ENCODE measurements at places on chromosomes 11 and 22.

DNA sequence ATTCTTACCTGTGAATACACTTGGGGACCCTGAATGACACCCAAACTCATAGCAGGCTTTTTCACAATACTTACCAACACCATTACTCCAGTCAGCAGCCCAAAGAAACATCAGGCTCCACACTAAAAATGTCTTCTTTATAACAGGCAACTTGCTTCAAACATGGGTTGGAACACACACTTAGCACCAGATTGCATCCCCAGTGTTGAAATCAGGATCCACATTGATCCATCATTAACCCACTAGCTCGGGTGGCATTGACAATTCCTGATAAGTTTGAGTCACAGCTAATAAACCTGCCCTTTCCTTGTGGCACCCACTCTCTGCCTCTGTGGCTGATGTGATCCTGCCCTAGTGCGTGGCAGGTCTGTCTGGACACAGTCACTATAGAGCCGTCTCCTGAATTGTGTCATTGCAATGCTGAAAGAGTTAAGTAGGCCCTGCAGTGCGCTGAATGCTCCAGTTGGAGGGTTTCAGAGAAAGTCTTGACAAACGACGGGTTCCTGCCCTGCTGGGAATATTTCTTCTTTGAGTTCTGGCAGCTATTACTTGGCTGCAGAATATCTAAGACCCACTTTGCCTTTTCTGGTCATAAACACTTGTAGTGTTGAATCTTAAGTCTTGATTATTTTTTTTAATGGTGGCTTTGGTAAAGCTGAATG is 19.6 kb upstream of the C11orf96 start:
- no peak overlapping the region for H3K27ac ChIP-seq
- DNase-seq = no peak
- no peaks in the 10 kb centered on the region for H3K27me3 ChIP-seq
- no peak overlapping the region for H3K4me3 ChIP-seq
- H3K36me3 ChIP-seq = no peaks in the 10 kb centered on the region

DNA sequence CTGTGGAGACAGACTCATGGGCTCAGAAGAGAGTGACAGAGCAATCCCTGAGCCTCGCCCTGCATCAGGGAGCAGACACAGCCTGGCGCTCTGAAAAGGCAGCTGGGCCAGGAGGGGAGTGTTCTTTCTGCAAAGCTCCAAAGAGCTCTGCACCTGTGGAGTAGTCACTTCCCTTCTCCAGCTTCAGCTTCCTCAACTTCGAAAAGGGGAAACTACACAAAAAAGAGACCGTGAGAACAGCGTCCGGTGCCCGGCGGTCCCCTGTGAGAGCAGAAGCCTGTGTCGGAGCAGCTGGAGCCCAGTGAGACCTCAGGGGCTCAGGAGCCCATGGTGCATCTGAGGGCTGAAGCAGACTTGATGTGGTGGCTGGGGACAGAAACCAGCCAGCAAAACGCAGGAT is 35.1 kb downstream of the TP53I11 start:
- H3K4me1 ChIP-seq = peaks cover 21% of the 10 kb centered on the region
- no peak overlapping the region for H3K4me3 ChIP-seq
- peaks cover 3% of the 10 kb centered on the region for H3K36me3 ChIP-seq
- H3K27me3 ChIP-seq = no peaks in the 10 kb centered on the region

- H3K27me3 ChIP-seq = no peaks in the 10 kb centered on the region
- H3K36me3 ChIP-seq = no peaks in the 10 kb centered on the region
- H3K4me3 ChIP-seq = peak overlapping the region; percentile 76
Measured at GRCh38 chr22:23767303-23767672, 484 bp downstream of the CHCHD10 start.

GRCh38 chr11:36105743-36106581 is 162.1 kb downstream of the LDLRAD3 start:
- H3K27ac ChIP-seq = peak overlapping the region; percentile 78
- no peaks in the 10 kb centered on the region for H3K27me3 ChIP-seq
- H3K36me3 ChIP-seq = peaks cover 24% of the 10 kb centered on the region
- no peak overlapping the region for H3K4me3 ChIP-seq
- no peak for DNase-seq
- peaks cover 43% of the 10 kb centered on the region for H3K4me1 ChIP-seq

DNA sequence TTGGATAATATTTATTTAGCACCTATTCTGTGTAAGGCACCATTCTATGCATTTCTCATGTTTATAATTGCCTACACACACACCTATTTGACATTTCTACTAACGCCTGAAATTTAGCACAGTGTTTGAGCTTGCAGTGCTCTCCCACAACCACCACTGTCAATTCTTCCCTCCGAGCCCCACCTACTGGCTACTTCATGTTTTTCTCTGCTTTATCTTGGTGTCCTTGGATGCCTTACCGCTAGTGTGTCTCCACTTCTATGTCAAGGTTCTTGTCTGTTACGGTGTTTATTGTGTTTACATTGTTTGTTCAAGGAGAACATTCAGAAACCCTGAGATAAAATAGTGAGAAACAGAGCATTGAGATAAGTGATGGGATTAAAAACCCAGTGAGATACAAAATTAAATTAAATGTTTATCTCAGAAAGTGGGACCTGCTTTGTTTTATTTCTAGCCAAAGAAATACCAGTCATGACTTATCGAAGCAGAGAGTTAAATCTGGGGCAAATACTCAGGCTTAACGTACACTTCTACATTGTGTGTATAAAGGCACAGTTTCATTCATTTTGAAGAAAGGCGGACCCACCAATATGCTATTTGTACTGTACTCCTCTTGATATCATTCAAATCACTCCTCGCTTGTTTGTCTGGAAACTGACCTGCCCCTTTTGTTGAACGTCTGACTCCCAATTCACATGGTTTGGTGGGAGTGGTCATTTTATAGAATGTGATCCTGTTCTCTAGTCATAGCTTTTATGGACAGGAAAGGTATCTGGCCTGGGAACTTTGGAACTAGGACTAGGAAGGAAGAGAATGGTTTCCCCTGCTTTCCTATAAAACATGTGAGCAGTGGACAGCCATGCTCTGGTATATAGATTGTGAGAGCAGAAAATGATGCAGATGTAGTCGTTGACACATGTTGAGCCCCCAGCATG is 39.2 kb upstream of the SLC36A4 start:
- H3K4me1 ChIP-seq = no peaks in the 10 kb centered on the region
- DNase-seq = peak; percentile 29
- peaks cover 11% of the 10 kb centered on the region for H3K27me3 ChIP-seq
- no peak overlapping the region for H3K27ac ChIP-seq
- H3K36me3 ChIP-seq = no peaks in the 10 kb centered on the region

GRCh38 chr11:121996574-121996973 is 119.4 kb downstream of the BLID start:
- H3K36me3 ChIP-seq = peaks cover 5% of the 10 kb centered on the region
- no peak overlapping the region for H3K4me3 ChIP-seq
- H3K27ac ChIP-seq = no peak overlapping the region
- DNase-seq = no peak
- no peaks in the 10 kb centered on the region for H3K27me3 ChIP-seq

DNA sequence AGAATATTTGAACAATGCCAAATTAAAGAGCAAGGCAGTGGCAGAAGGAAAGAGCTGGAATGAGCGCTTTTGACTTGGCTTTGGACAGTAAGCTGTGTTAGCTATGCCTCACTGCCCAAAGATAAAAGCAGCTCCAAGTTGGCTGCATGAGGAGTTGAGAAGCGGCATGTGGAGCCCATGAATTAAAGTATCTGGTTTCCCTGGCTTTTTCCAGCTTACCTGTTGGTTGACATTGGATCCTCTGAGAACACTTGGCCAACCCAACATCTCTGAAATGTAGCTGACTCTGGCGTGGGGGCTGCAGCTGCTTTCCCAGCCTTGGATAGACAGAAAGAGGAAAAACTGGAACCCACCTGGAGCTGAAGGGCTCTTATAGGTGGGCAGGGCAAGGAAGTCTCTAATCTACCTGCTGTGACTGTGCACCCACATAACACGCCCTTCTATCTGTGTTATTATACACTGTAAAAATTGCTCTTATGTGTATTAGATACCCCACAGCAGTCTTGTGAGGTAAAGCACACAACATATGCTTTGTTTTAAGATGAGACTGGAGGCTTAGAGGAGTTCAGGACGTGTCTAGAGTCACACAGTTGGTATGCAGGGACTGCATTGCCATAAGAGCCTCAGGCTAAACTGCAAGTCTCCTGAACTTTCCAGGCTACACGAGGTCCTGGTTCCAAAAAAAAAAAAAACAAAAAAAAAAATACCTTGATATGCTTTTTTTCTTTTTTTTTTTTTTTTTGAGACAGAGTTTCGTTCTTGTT is 5.8 kb downstream of the UBASH3B start:
- DNase-seq = no peak
- peaks cover 6% of the 10 kb centered on the region for H3K27me3 ChIP-seq

- H3K27ac ChIP-seq = no peak overlapping the region
- no peaks in the 10 kb centered on the region for H3K27me3 ChIP-seq
- no peaks in the 10 kb centered on the region for H3K36me3 ChIP-seq
- no peak overlapping the region for H3K4me3 ChIP-seq
- DNase-seq = no peak
Measured at GRCh38 chr11:133906241-133906640, 50.5 kb downstream of the IGSF9B start.

DNA sequence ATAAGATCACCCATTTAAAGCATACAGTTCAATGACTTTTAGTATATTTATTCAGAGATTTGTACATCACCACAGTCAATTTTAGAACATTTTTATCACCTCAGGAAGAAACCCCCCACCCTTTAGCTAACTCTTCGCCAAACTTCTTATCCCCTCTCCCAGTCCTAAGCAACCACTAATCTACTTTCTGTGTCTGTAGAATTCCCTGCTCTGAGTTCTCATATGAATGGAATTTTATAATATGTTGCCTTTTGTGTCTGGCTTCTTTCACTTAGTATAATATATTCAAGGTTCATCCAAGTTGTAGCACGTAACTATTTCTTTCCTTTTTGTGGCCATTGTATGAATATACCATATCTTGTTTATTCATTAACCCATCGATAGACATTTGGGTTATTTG is 3.6 kb downstream of the ANKRD13D start:
- H3K27ac ChIP-seq = peak overlapping the region; percentile 2
- H3K4me3 ChIP-seq = peak overlapping the region; percentile 76
- peaks cover 37% of the 10 kb centered on the region for H3K36me3 ChIP-seq
- H3K4me1 ChIP-seq = peaks cover 16% of the 10 kb centered on the region

- H3K4me1 ChIP-seq = no peaks in the 10 kb centered on the region
- no peak overlapping the region for H3K4me3 ChIP-seq
- H3K27me3 ChIP-seq = no peaks in the 10 kb centered on the region
- DNase-seq = no peak
Measured at GRCh38 chr22:20582171-20582511, 74.7 kb downstream of the MED15 start.

- DNase-seq = peak; percentile 55
- peaks cover 17% of the 10 kb centered on the region for H3K27me3 ChIP-seq
- H3K4me1 ChIP-seq = peaks cover 17% of the 10 kb centered on the region
- H3K4me3 ChIP-seq = peak within 1 kb of the TSS; percentile 89
- peak within 1 kb of the TSS; percentile 70 for H3K27ac ChIP-seq
- no peaks in the 10 kb centered on the region for H3K36me3 ChIP-seq
Measured at GRCh38 chr11:8593935-8594909, at the start of gene STK33. Gene STK33, minus strand, starts transcription at chr11:8594228. Its CDS starts 119,323 bp downstream, at chr11:8474905.

GRCh38 chr22:24146194-24146616 is 35.1 kb upstream of the SUSD2 start:
- H3K36me3 ChIP-seq = no peaks in the 10 kb centered on the region
- H3K27ac ChIP-seq = peak overlapping the region; percentile 30
- no peak for DNase-seq

DNA sequence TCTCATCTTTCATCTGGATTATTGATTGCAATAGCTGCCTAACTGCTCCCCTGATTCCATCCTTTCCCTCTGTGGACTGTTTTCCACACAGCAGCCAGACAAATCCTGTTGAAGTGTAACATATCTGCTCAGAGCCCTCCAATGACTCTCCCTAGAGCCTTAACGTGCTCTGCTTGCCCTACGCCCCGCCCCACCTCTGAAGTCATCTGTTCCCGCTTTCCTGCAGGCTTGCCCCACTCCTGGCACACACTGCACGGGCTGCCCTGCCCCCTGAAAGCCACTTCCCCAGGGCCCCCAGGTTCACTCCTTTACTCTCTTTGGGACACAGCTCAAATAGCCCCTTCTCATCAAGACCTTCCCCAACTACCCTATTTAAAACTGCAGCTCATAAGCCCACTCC is 59.5 kb downstream of the NECTIN1 start:
- H3K36me3 ChIP-seq = peaks cover 2% of the 10 kb centered on the region
- no peak overlapping the region for H3K27ac ChIP-seq
- no peak overlapping the region for H3K4me3 ChIP-seq
- no peak for DNase-seq

DNA sequence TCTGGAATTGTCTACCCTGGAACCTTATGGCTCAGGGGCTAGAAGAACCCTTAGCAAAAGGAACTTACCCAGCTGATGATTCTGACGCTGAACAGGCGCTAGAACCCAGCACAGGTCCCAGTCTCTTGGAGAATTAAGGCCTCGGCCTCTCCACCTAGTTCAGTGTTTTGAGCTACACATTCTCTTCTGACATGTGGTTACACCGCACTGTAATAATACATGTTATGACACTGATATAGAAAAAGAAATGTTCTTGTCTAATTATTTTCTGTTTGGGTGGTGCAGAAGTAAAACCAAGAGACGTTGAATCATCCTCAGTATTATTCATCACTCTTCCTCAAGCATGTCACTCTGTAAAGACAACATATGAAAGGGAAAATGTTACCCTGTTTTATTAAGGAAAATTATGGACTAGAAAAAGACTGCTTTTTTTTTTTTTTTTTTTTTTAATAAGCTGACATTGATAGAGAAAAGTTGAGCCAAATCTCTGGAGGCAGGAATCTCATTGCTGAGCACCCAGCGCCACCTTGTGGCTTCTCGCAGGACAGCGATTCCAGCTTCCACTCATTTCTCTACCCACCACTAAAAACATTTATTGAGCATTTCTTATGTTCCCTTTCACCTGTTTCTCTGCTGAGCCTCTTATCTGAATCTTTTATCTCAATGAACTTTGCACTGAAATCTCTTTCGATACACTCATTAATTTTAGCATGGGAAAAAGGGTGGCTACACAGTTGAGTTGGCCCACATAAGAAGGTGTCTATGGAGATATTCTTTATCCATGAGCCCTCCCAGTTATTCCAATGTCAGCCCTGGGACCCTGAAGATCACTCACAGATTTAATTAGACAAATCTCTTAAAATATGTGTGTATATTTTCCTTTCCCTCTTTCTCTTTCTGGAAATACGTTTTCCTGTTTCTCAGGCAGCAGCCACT is 12.6 kb upstream of the APLNR start:
- peaks cover 11% of the 10 kb centered on the region for H3K4me1 ChIP-seq
- H3K36me3 ChIP-seq = no peaks in the 10 kb centered on the region
- DNase-seq = peak; percentile 71
- H3K4me3 ChIP-seq = no peak overlapping the region

GRCh38 chr22:27571463-27572277 is 229.9 kb downstream of the MN1 start:
- DNase-seq = no peak
- H3K36me3 ChIP-seq = no peaks in the 10 kb centered on the region
- H3K4me1 ChIP-seq = peaks cover 50% of the 10 kb centered on the region
- peaks cover 7% of the 10 kb centered on the region for H3K27me3 ChIP-seq

- H3K36me3 ChIP-seq = no peaks in the 10 kb centered on the region
- no peak overlapping the region for H3K4me3 ChIP-seq
- H3K4me1 ChIP-seq = no peaks in the 10 kb centered on the region
- H3K27ac ChIP-seq = no peak overlapping the region
Measured at GRCh38 chr11:75198278-75198973, 42.1 kb upstream of the TPBGL start.
